ENCODE measurements at places on chromosomes 13 and 19.

GRCh38 chr19:30145467-30145866 lies 203.4 kb downstream of the URI1 start:
- no peak for DNase-seq

- no peak for DNase-seq
Measured at GRCh38 chr19:4399812-4400134, 574 bp downstream of the SH3GL1 start.

DNA sequence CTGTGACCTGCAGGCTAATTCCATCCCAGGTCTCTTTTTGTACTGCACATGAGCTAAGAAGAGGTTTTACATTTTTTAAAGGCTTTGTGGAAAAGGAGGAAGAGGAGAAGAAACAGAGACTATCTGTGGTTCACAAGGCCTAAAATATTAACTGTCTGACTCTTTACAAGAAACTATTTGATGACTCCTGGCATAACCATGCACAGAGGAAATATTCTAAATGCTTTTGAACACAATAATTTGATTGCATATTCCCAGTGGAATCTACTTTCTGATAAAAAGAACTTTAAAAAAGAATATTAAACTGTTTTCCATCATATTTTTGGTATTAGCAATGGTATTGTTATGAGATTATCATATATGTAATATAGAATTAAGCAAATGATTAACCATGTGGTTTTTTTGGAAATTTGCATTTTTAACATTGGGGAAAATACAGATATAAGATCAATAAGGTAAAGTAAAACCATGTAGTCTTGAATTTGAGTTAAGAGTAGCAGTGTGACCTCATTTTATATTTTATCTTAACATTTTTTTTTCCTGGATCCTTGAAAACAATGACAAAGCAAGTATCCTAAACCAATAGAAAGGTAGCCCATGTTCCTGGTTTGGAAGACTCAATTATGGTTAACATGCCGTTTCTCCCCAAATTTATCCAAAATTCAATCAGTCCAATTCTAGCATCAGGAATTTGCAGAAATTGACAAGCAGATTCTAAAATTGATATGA lies 251.0 kb downstream of the UQCRFS1 start:
- no peak for DNase-seq

- no peak for DNase-seq
Measured at GRCh38 chr19:52007451-52007805, 583 bp downstream of the ZNF615 start.

DNA sequence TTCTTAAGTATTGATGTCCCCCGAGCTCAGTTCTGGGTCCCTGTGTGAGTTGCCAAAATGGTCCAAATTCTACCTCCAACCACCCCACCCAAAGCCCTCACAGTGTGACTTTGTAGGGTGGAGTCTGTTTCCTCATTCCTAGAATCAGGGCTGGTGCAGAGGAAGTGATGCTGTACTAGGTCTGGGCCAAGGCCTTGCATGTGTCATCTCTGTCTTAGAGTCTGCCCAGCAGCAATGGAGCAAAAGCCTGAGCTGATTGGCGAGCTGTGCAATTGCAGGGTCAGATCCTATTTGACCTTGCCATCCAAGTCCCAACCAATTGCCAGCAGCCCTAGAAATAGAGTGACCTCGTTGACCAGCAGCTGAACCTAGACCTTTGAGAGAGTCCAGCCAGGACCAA lies 97.0 kb upstream of the ANKRD10 start:
- DNase-seq = no peak
